ENCODE measurements at places on chromosomes 4 and X.

DNA sequence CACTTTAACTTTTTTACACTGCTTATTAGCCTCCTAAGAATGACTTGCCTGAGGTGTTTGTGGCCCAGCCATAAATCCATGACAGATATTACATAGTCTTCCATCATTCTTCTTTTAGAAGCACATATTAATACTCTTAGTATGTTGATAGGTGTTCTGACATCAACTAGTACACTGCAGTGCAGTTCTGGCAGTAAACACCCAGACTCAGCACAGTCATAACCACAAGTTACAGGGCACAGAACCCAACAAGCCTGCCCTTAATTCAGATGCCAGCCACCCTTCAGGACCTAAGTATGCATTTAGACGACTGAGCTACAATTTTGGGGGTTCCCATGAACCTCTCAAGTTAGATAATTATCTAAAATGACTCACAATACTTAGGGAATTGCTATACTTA lies 36.5 kb upstream of the GUCY1B1 start:
- DNase-seq, result no peak

- no peak for DNase-seq
These were observed 47.5 kb upstream of the XK start for GRCh38 chrX:37638047-37638446.

DNA sequence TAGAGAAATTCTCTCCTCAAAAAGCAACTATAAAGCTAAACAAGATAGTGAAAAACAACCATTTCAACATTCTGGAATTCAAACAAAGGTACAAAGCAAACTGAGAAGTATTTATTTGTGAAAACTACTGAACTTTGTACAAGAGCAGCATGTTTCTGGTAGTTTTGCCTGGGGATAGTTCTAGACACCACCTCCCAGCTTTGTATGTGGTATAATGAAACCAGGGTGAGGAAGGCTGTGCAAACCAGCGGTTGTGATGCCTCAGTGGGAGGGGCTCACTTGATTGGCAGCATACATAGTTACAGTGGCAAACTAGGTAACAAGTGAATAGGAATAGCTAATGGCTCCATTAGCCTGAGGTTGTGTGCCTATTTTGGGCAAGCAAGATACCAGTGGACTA lies 18.6 kb upstream of the FRMD7 start:
- no peak for DNase-seq

DNA sequence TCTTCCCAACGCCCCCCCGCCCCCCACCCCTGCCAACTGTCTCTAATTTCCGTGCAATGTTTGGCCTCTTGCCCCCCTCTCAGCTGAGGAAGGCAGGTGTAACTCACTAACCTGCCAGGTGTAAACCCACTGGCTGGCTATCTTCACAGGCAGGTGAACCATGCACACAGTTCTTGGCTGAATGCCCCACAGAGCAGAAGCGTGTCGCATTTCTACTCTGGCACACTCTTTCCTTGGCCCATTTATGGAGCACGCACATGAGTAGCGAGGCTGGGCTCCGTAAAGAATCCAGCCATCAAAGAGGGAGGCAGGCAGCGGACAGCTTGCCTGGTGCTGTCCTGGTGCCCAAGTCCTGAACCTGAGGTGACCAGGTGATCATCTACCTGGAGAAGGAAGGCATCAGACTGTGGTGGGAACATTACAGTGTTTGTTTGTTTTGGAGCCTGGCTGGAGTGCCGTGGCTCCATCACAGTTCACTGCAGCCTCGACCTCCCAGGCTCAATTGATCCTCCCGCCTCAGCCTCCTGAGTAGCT lies 39.2 kb upstream of the CRMP1 start:
- no peak for DNase-seq

GRCh38 chr4:107888237-107888636 lies 43.1 kb upstream of the CYP2U1 start:
- peak; percentile 18 for DNase-seq

GRCh38 chr4:10662937-10663336 lies 21.6 kb downstream of the CLNK start:
- DNase-seq, result no peak

GRCh38 chr4:105598787-105599186 lies 46.4 kb downstream of the ARHGEF38 start:
- no peak for DNase-seq

DNA sequence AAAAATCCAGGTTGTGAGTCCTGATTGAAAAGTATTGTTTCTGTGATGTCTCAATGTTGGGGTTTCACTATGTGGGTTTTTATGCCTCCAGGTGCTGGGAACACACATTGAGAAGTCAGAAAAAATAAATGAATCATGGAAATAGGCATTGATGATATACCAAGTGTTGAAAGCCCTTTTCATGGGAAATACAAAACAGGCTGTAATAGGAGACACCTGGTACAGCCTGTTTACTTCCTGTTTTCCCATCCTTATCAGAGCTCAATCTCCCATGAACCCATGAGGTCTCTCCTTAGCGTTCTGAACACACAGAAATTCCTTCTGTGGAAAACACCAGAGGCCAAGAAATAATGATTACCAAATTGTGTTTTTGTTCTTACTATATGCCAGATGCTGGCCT lies 106.3 kb upstream of the BOD1L1 start:
- no peak for DNase-seq

- no peak for DNase-seq
These were observed 48.2 kb downstream of the EVC2 start for GRCh38 chr4:5660185-5660584.

GRCh38 chrX:131763674-131764073 lies 219.8 kb downstream of the OR13H1 start:
- DNase-seq, result no peak

DNA sequence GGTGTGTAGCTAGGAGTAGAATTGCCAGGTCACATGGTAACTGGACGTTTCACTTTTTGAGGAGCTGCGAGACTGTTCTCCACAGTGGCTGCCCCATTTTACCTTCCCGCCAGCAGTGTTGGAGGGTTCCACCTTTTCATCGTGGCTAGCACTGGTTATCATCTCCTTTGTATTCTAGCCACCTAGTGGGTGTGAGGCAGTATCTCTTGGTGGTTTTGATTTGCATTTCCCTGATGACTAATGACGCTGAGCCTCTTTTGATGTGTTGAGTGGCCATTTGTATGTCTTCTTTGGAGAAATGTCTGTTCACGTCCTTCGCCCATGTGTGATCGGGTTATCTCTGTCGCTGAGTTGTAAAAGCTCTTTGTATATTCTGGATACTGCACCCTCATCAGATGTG lies 10.6 kb downstream of the ABCD1 start:
- DNase-seq, result peak; percentile 9

DNA sequence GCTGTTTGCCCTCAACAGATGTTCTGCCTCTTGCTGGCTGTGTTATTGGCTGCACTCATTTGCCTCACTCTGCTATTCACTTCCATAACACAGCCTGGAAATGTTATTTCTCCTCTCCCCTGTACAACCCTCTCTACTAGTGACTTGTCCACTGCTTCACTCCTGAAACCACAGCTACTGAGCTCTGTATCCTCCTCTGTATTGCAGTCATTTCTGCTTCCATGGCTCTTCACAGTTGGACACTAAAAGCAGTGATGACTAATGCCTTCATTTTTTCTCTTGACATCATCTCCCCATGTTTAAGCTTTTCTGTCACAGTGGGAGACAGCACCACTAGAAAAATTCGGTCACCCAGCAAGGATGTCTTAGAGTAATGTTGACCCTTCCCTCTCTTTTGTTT lies 123.0 kb upstream of the PPP1R2C start:
- DNase-seq, result no peak

DNA sequence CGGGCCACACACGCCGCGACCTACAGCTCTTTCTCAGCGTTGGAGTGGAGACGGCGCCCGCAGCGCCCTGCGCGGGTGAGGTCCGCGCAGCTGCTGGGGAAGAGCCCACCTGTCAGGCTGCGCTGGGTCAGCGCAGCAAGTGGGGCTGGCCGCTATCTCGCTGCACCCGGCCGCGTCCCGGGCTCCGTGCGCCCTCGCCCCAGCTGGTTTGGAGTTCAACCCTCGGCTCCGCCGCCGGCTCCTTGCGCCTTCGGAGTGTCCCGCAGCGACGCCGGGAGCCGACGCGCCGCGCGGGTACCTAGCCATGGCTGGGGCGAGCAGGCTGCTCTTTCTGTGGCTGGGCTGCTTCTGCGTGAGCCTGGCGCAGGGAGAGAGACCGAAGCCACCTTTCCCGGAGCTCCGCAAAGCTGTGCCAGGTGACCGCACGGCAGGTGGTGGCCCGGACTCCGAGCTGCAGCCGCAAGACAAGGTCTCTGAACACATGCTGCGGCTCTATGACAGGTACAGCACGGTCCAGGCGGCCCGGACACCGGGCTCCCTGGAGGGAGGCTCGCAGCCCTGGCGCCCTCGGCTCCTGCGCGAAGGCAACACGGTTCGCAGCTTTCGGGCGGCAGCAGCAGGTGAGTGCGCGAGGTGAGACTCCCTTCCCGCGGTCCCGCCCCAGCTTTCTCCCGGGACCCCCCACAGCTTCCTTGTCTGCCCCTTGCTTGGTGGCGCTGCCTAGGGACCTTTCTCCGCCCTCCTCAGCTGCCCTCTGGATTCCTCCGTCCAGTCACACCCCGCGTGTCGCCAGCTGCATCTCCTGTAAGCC lies 678 bp downstream of the BMP3 start:
- DNase-seq, result peak; percentile 14

GRCh38 chr4:77002321-77003107 lies 53.0 kb downstream of the SEPTIN11 start:
- no peak for DNase-seq

DNA sequence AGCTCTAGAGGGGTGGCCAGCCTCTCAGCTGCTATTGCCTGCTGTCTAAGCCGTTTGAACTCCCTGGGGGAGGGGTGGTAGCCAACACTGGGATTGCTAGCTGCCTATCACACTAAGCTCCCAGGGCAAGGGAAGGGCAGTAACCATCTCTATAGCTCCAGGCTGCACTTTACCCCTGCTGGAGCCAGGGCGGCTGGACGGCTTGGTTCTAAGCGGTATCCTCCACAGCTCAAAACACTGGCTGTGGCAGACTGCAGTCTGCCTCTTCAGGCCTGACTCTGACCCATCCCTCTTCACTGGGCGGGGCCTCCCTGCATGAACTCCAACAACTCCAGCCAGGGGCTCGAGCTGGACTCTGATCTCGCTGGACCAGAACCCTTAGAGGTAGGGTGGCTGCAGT lies 55.3 kb upstream of the GNRHR start:
- no peak for DNase-seq

DNA sequence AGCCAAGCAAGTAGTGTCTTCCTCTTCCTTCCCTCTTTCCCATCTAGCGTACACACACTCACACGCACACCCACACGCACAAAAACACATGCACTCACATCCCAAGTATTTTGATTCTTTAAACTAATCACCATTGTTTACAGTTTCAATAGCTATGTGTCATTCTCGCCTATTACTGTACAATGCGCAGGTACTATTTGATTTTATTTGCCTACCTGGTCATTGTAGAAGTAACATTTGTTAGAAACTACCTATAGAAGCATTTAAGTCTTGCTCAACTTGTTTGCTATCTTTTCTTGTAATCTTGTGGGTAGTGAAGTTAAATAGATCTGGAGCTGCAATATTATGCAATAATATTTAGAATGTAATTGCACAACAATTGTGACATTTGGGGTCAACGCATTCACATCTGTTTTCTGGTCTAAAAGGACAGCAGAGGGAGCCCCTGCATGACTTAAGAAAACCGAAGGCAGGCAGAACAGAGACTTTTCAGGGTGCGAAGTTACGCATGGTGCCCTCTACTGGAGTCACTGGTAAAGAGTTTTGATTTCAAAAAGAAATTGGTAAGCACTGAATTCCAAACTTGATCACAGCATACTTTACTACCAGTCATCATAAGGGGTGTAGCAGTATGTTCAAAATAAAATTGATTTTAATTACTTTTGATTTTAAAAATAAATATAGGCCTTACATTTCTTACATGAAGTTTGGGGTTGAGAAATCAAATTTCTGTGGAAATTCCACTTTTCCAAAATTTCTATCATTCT lies 503.3 kb upstream of the FAM241A start:
- peak; percentile 59 for DNase-seq

DNA sequence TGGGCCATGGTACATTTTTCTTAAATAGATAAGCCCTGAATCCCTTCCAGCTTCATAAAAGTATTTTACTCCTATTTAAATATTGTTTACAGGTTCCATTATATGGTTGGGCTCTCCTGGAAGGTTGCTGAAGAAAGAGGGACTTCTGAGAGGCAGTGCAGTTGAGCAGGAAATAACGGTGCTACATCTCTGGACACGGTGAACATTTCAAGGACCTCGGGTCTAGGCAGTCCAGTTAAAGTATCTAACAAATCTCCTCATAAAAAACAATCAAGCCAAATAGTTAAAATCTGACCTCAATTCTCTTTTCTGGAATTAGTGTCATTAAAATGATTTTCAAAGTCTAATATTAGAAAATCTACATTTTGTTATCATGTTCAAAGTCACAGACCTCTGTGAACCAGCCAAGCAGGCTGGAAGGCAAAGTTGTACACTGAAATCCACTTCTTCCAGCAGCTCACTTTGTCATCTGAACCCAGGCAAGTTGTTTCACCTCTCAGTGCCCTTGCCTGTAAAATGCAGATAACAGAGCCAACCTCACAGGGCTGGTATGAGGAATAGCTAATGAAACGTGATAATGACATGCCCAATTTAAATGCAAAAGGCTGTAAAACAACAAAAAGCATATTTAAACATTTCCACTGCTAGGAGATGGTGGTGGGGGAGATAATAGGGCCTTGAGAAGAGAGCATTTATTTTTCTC lies 267.0 kb upstream of the KLF3 start:
- no peak for DNase-seq

DNA sequence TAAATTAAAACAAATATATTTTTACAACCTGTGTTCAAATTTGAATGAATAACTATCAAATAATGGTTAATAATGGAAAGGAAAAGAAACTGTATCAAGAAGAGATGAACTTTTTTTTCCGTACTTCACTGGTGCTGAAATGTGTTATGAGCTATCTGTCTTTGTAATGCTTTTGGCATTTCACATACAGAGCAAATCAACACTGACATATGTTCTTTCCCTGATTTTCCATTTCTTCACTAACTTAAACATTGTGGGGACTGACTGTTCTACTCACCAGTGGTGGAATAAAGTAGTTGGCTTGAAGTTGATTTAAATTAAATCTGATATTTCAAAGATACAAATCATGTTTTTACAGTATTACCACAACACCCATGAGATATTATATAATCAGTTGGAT lies 304.0 kb upstream of the BMP3 start:
- DNase-seq, result no peak

DNA sequence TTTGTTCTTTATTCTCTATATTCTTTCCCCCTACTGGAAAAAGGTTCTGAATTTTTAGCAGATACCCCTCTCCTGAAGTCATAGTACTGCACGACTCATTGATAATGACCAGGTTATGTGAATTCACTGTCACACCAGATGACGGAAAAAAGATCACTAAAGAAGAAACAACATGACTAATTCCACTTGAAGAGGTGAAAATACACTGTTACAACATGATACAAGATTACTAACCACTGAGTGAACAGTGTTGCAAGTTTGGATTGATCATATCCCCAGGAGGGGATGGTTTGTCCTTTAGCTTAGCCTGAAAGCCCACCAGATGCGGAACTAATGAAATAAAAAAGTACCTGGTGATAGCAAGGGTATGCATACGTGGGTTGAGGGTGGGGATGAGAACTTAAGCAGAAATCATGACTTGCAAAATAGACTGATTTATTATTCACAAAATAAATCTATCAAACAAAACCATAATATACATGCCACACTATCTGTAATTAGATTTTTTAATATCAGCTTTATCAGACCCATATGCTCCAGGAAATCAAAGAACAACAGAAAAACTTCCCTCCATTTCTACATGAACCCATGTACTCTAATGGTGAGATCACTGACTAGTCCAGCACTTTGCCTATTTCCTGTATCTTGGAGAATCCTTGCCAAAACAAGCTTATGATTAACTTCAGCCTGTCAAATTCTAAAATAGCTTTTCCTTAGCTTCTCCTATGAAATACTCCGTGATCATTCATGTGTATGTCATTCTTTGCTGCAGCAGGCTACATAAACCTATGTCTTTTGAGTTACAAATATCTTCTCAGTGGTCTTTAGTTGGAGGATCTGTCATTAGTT lies 257.4 kb upstream of the AGA start:
- no peak for DNase-seq

Data from activated CD4-positive, alpha-beta T cell treated with anti-CD3 and anti-CD28 coated beads for 36 hours (primary cell).